ENCODE measurements at places on chromosomes 12 and 14. TPM values are rescaled to one million over a fixed set of nuclear protein-coding genes. Genes with fewer than 3 reads are reported as not detected.

The OTOGL gene
- 0.81 TPM for total RNA-seq

The ADCY4 gene
- 28.7 TPM for total RNA-seq

The NUBPL gene
- 9.2 TPM for total RNA-seq

The LPAR5 gene
- total RNA-seq: 6.8 TPM

The SVOP gene
- total RNA-seq: not detected

The PNN gene
- 61.0 TPM for total RNA-seq

The CLEC2A gene
- total RNA-seq: not detected

The ANG gene
- total RNA-seq: 15.7 TPM

The FITM1 gene
- total RNA-seq: not detected

The NPFF gene
- not detected for total RNA-seq

The FIGNL2 gene
- total RNA-seq: 0.28 TPM

The OTX2 gene
- total RNA-seq: not detected

The ASPG gene
- 0.35 TPM for total RNA-seq

The RIN3 gene
- 54.2 TPM for total RNA-seq

The GYS2 gene
- not detected for total RNA-seq

The PLEKHA5 gene
- 27.7 TPM for total RNA-seq

The AQP2 gene
- total RNA-seq: 3.0 TPM

The HOXC10 gene
- not detected for total RNA-seq

The PALS1 gene
- 20.1 TPM for total RNA-seq

The RNASE4 gene
- total RNA-seq: 45.6 TPM

The ACSS3 gene
- 16.5 TPM for total RNA-seq

The FOXN4 gene
- not detected for total RNA-seq

The MDGA2 gene
- total RNA-seq: not detected

The CLEC7A gene
- 24.3 TPM for total RNA-seq

The FOXN3 gene
- total RNA-seq: 150 TPM

The ISCU gene
- 235 TPM for total RNA-seq

The TAS2R10 gene
- total RNA-seq: 4.6 TPM

The MYL2 gene
- 0.81 TPM for total RNA-seq

The CEP170B gene
- total RNA-seq: 38.2 TPM

The TSHR gene
- total RNA-seq: not detected

The DTD2 gene
- 28.9 TPM for total RNA-seq

The RNU4-1 gene
- not detected for total RNA-seq

The NAV3 gene
- total RNA-seq: 9.3 TPM

The GLI1 gene
- 13.0 TPM for total RNA-seq

The SYNE2 gene
- 256 TPM for total RNA-seq

The GUCY2C gene
- total RNA-seq: 0.14 TPM

The BDKRB1 gene
- not detected for total RNA-seq

The MYF6 gene
- not detected for total RNA-seq

The PPP4R3A gene
- total RNA-seq: 104 TPM

The ZC2HC1C gene
- 1.1 TPM for total RNA-seq

The TTLL5 gene
- total RNA-seq: 47.9 TPM

The GPR132 gene
- total RNA-seq: 2.3 TPM

The PPP4R4 gene
- 8.9 TPM for total RNA-seq

The SYT10 gene
- not detected for total RNA-seq

The ACSM4 gene
- total RNA-seq: not detected

The CCDC196 gene
- not detected for total RNA-seq

The IGF1 gene
- total RNA-seq: 44.0 TPM

The VIPAS39 gene
- total RNA-seq: 20.2 TPM

The KANSL2 gene
- total RNA-seq: 31.3 TPM

The HAL gene
- total RNA-seq: 1.6 TPM

The KRT2 gene
- not detected for total RNA-seq

The PRH2 gene
- total RNA-seq: not detected

The SDR9C7 gene
- total RNA-seq: not detected

The RDH11 gene
- total RNA-seq: 43.2 TPM

The KLHL33 gene
- 0.14 TPM for total RNA-seq

The SEL1L gene
- total RNA-seq: 71.5 TPM

The BBS10 gene
- 9.3 TPM for total RNA-seq

Measured in thoracic aorta (tissue), 2 donors.